CD4-positive, alpha-beta T cell (primary cell): ENCODE measurements at places on chromosomes 2 and 18. TPM values are rescaled to one million over a fixed set of nuclear protein-coding genes. Genes with fewer than 3 reads are reported as not detected.

GRCh38 chr18:11215216-11215615 lies 65.8 kb upstream of the PIEZO2 start:
- H3K4me3 ChIP-seq, result no peak overlapping the region
- no peaks in the 10 kb centered on the region for H3K27me3 ChIP-seq
- H3K27ac ChIP-seq, result no peak overlapping the region

DNA sequence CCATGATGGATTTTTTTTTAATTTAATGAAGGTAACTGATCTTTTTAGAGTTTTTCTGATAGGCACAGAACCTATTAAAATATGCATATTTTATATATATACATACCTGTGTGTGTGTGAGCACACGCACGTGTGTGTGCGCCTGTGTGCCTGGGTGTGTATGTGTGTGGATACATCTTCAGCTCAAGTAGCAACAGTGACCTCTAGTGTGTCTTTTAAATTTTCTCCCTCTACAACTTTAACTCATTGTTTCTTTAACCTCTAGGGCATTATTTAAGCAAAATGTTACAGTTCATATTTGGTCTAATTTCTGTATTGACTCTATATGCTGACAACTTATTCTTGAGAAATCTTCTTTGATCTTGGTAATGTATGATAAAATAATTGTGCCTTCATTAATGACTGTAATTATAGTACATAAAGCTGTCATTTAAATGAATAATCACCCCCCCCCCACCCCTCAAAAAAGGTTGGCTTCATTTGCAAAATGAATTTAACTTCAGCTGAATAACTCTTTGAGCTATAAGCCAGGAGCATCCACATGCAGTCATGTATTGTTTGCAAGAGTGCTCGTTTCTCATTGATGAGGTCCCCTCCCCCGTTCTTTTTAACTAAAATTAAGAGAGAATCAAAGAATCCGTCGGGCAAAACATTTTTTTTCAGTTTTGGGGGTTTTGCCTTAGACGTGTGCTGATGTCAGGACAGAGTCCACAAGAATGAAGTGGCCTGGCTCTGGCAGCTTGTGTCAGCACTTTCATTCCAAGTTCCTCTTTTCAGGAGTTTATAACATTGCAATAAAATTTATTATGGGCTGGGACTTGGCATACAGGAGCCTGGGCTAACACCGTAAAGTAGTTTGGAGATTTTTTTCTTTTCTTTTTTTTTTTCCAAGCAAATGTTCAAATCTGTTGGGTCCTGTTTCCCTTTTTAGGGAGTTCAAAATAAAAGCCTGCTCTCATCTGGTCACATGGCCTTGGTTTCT lies 80.0 kb downstream of the ETAA1 start:
- H3K27ac ChIP-seq, result no peak overlapping the region
- no peaks in the 10 kb centered on the region for H3K36me3 ChIP-seq
- H3K4me3 ChIP-seq, result no peak overlapping the region
- no peak for DNase-seq

DNA sequence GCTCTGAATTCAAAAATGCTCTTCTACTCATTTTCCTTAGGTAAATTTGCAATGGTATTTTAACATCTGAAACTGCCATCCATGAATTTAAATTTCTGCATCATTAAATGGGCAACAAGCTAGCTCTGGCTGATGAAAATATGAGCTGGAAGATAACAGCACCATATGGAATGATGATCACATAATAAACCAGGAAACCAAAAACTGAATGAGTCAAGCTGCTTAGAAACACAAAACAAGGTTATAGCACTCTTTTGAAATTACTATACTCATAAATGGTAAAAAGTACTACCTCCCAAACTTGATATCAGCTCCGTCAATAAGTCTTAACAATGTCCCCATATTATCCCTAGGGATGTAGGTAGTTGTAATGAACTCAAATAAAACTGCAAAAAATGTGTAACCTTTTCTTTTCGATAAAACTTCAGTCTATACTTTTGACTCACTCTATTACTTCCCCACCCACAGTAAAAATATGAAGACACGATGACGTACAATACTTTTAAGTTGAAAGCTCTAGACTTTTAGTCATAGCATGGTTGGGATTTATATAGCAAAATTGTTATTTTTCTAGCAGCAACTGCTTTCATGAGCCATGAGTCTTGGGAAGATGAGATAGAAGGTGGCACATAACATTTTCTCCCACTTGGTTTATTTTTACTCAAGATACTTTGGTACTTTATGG lies 396.7 kb downstream of the CDH2 start:
- no peak overlapping the region for H3K27ac ChIP-seq
- no peaks in the 10 kb centered on the region for H3K27me3 ChIP-seq
- H3K4me1 ChIP-seq, result no peaks in the 10 kb centered on the region
- no peak for DNase-seq
- no peak overlapping the region for H3K4me3 ChIP-seq
- no peaks in the 10 kb centered on the region for H3K36me3 ChIP-seq

DNA sequence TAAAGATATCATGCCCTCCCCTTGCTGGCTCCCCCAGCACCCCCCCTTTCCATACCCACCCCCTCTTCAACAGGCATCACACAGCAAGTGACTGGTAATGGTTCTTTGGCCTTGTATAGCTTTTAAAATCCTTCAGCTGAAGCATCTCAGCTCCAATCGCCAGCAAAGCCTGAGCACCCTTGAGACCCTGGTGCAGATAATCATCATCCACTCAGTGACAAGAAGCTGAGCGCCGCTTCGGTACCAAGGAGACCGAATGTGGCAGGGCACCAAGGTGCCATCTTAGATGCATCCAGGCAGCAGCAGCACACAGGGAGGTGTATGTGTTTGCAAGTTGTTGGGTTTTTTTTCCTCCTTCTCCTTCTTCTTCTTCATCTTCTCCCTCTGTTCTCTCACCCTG lies 232.7 kb downstream of the BCL11A start:
- no peaks in the 10 kb centered on the region for H3K27me3 ChIP-seq
- no peak overlapping the region for H3K27ac ChIP-seq
- no peaks in the 10 kb centered on the region for H3K36me3 ChIP-seq
- H3K4me1 ChIP-seq, result no peaks in the 10 kb centered on the region
- H3K4me3 ChIP-seq, result no peak overlapping the region
- DNase-seq, result no peak

- DNase-seq, result no peak
- H3K27me3 ChIP-seq, result peaks cover 4% of the 10 kb centered on the region
- no peaks in the 10 kb centered on the region for H3K4me1 ChIP-seq
- H3K36me3 ChIP-seq, result no peaks in the 10 kb centered on the region
Observed at GRCh38 chr2:149258531-149258930, 71.9 kb upstream of the LYPD6 start.

DNA sequence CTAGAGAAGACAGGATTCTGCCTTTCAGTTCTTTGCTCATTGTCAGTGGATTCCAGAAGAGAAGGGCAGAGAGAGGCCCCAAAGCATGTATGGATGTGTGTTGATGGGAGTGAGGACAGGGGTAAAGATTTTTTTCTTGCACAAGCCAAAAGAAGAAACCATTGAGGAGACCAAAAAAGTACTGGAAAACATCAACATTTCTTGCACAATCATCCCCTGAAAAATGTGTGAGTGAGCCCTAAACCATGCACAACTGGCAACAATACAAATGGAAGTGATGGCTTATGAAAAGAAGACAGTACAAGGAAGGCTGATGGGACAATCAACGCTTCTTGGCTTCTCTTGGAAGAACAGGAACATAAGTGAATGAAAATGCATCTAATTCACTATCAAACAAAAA lies 5.6 kb upstream of the SMAD7 start:
- peaks cover 29% of the 10 kb centered on the region for H3K4me1 ChIP-seq
- no peak for DNase-seq
- no peaks in the 10 kb centered on the region for H3K36me3 ChIP-seq
- no peaks in the 10 kb centered on the region for H3K27me3 ChIP-seq

DNA sequence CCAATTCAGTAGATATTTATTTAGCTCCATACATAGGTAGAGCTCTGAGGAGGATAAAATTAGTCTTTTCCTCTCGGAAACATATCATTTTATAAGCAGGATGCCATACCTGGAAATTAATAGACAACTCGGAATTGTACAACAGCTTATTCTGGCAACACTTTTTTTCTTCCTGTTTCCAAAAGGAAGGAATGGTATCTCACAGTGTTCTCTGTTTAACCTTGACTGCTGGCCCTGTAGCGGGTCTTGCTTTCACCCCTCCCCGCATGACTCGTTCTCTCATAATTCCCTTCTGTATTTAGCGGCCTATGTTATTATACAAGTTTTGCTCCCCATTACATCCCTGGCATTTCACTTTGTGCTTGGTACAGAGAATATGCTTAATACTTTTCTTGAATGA lies 2.5 kb upstream of the KYNU start:
- no peaks in the 10 kb centered on the region for H3K36me3 ChIP-seq
- no peaks in the 10 kb centered on the region for H3K4me1 ChIP-seq
- H3K27me3 ChIP-seq, result no peaks in the 10 kb centered on the region

GRCh38 chr2:68564426-68564825 lies 79.0 kb upstream of the PROKR1 start:
- no peaks in the 10 kb centered on the region for H3K4me1 ChIP-seq
- no peaks in the 10 kb centered on the region for H3K36me3 ChIP-seq
- no peak overlapping the region for H3K27ac ChIP-seq
- DNase-seq, result no peak

- H3K36me3 ChIP-seq, result peaks cover 15% of the 10 kb centered on the region
- DNase-seq, result peak; percentile 19
- H3K4me1 ChIP-seq, result peaks cover 19% of the 10 kb centered on the region
- H3K27ac ChIP-seq, result peak overlapping the region; percentile 66
- H3K27me3 ChIP-seq, result no peaks in the 10 kb centered on the region
- peak overlapping the region; percentile 93 for H3K4me3 ChIP-seq
Observed at GRCh38 chr2:9844036-9844483, 786 bp downstream of the TAF1B start.

GRCh38 chr18:58351776-58352175 lies 277.1 kb downstream of the ALPK2 start:
- DNase-seq, result no peak
- H3K27ac ChIP-seq, result no peak overlapping the region
- H3K36me3 ChIP-seq, result no peaks in the 10 kb centered on the region
- no peak overlapping the region for H3K4me3 ChIP-seq
- no peaks in the 10 kb centered on the region for H3K27me3 ChIP-seq

- H3K4me3 ChIP-seq, result no peak overlapping the region
- peaks cover 33% of the 10 kb centered on the region for H3K36me3 ChIP-seq
- no peaks in the 10 kb centered on the region for H3K27me3 ChIP-seq
Observed at GRCh38 chr2:69462780-69463179, 25.5 kb upstream of the NFU1 start.

DNA sequence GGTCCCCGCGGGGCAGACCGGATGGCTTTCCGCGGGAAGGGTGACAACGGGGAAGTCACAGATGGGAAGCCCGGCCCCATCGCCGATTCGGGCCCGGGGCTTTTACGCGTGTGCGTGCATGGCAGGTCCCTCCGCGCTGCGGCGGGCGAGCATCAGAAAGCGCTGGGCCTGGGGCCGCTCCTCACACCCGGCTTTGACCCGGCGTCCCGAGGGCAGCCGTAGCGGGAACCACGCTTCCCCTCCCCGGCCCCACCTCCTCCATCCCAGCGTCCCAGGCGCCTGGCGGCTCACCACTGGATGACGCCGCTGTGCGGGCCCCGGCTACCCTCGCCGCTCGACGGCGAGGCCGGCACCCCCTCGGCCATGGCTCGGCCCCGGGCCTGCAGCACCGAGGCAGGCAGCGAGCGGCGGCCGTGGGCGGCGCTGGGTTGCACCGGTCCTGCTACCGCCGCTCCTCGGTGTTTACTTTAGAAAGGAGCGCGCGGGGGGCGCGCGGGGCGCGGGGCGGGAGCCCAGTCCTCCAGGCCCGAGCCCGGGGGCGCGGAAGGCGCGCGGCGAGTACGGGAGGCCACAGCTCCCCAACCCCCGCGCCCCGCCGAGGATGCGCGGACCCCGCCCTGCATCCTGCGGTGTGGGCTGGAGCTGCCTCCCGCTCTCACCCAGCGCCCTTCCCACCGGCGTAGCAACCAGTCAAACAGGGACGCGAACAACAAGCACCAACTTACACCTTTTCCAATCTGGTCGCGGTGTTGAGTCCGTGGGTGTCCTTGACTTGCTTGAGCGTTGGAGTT lies 806 bp downstream of the RFX8 start:
- H3K36me3 ChIP-seq, result no peaks in the 10 kb centered on the region
- no peak overlapping the region for H3K27ac ChIP-seq
- peak overlapping the region; percentile 58 for H3K4me3 ChIP-seq
- peak; percentile 41 for DNase-seq
- H3K4me1 ChIP-seq, result peaks cover 17% of the 10 kb centered on the region
- H3K27me3 ChIP-seq, result no peaks in the 10 kb centered on the region

- H3K27ac ChIP-seq, result no peak overlapping the region
- no peaks in the 10 kb centered on the region for H3K27me3 ChIP-seq
- H3K4me3 ChIP-seq, result no peak overlapping the region
Observed at GRCh38 chr2:95079199-95079683, 42.4 kb downstream of the MRPS5 start.

- no peak for DNase-seq
- H3K4me1 ChIP-seq, result peaks cover 4% of the 10 kb centered on the region
- H3K27me3 ChIP-seq, result no peaks in the 10 kb centered on the region
- no peak overlapping the region for H3K27ac ChIP-seq
- H3K36me3 ChIP-seq, result no peaks in the 10 kb centered on the region
- H3K4me3 ChIP-seq, result no peak overlapping the region
Observed at GRCh38 chr2:177547122-177547521, 154.5 kb downstream of the AGPS start.

DNA sequence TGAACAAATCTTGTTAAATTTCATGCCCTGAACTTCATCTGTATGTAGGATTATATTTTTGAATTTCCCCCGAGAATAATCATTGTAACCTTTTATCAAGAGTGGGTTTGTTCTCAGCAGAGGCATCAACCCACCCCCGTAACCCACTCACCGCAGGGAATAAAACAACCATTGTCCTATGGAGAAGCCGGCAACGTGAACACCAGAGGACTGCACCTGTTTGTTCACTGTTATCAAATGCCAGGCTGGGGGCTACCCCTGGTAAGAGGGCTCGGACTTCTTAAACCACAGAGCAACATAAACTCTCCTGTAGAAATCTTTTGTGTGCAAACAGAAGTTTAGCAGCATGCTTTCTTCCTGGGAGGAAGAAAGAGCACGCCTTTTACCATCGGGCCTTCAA lies 610.4 kb downstream of the ERBB4 start:
- H3K4me3 ChIP-seq, result no peak overlapping the region
- H3K4me1 ChIP-seq, result no peaks in the 10 kb centered on the region
- H3K27ac ChIP-seq, result no peak overlapping the region
- no peaks in the 10 kb centered on the region for H3K27me3 ChIP-seq

DNA sequence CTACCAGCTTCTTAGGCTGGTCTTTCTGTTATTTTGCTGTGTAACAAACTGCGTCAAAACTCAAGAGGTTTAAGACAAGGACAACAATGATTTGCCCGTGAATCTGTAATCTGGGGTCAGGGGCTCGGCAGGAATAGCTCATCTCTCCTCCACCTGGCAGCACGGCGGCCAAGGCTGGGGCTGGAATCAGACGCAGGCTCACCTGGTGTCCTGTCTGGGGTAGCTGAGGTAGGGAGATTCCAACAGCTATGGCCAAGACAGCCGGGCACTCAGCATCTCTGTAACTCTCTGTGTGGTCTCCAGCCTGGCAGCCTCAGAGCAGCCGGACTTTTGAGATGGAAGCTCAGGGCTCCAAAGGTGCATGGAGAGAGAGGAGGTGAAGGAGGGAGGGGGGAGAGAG lies 42.3 kb downstream of the DNER start:
- DNase-seq, result no peak
- no peak overlapping the region for H3K27ac ChIP-seq
- H3K4me3 ChIP-seq, result no peak overlapping the region
- H3K27me3 ChIP-seq, result peaks cover 26% of the 10 kb centered on the region

Gene WDR12
- total RNA-seq, result 7.7 TPM

Gene EFHD1
- total RNA-seq, result not detected

Gene IL1RL1
- not detected for total RNA-seq

Gene CERKL
- total RNA-seq, result not detected
